ENCODE measurements at places on chromosomes 16 and 17. TPM values are rescaled to one million over a fixed set of nuclear protein-coding genes. Genes with fewer than 3 reads are reported as not detected.

TMC5 gene
- total RNA-seq: not detected

CALB2 gene
- not detected for total RNA-seq

DNA sequence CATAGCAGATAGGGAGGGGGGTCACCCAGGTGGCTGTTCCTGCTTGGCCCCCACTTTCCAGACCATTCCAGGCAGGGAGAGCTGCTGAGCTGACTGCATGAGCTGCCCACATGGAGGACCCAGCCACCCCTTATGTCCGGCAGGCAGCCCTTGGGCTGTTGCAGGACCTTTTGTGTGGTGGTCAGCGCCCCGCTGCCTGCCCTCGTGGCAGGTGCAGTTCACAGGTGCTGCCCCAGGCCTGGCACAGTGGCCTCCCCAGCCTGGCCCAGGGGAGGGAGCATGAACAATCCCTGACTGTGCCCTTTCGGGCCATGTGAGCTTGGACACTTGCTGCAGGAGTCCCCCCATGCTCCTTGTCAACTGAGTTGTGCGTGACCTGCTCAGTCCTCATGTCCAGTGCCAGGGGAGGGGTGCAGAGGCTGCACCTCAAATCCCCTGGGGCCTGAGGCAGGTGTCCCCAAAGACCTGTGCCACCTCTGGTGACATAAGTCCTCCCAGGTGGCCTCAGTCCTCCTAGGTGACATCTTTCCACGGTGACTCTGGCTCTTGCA, 8.6 kb downstream of the TBC1D26 start:
- no peaks in the 10 kb centered on the region for H3K36me3 ChIP-seq
- no peak for DNase-seq
- H3K27me3 ChIP-seq: no peaks in the 10 kb centered on the region
- H3K27ac ChIP-seq: no peak overlapping the region
- no peaks in the 10 kb centered on the region for H3K4me1 ChIP-seq

IRX6 gene
- not detected for total RNA-seq

- no peaks in the 10 kb centered on the region for H3K27me3 ChIP-seq
- no peak overlapping the region for H3K4me3 ChIP-seq
- no peak for DNase-seq
Measured at GRCh38 chr17:65977041-65977440, 214.9 kb downstream of the CEP112 start.

DNA sequence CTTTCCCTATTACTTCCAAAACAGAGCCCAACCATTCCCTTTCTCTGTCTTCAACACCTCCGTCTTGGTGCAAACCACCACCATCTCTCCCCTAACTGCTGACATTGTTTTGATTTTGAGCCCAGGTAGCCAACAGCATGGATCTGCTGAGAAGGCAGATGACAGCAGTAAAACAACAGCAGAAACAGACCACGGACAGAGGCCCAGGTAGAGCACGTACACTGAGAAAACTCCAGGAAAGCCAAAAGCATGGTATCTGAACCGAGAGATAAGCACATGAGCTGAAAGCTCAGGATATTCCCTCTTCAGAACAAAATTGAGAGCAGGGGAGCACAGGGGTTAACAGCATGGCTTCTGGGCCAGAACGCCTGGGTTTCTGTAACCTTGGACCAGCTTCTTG, 18.9 kb upstream of the MAP3K14 start:
- DNase-seq: no peak
- no peaks in the 10 kb centered on the region for H3K36me3 ChIP-seq
- no peaks in the 10 kb centered on the region for H3K27me3 ChIP-seq

NGFR gene
- 0.21 TPM for total RNA-seq

DNA sequence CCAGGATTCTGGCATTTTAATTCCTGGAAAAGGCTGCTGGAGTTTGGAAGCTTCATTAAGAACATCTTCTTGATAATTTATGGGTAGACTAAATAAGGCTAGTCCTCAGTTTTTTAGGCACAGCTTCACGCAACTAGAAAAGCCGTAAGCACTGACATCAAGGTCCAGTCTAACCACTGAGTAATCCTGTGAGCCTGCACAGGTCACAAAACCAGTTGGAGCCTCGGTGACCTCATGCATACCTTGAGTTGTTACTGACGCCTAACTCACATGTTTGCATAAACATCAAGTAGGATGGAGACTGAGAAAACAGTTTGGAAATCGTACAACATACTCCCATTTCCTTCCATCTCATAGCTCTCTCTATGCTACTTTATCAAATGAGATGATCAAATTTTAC, 63.8 kb upstream of the RCVRN start:
- no peaks in the 10 kb centered on the region for H3K36me3 ChIP-seq
- H3K4me3 ChIP-seq: no peak overlapping the region
- no peak for DNase-seq
- no peak overlapping the region for H3K27ac ChIP-seq
- no peaks in the 10 kb centered on the region for H3K27me3 ChIP-seq

- no peaks in the 10 kb centered on the region for H3K4me1 ChIP-seq
- no peak overlapping the region for H3K27ac ChIP-seq
- H3K36me3 ChIP-seq: no peaks in the 10 kb centered on the region
- no peaks in the 10 kb centered on the region for H3K27me3 ChIP-seq
Measured at GRCh38 chr17:72365857-72366414, 245.1 kb downstream of the SOX9 start.

- peaks cover 1% of the 10 kb centered on the region for H3K4me1 ChIP-seq
- DNase-seq: no peak
- no peak overlapping the region for H3K27ac ChIP-seq
- no peaks in the 10 kb centered on the region for H3K27me3 ChIP-seq
Measured at GRCh38 chr17:35094902-35095301, 24.8 kb downstream of the RAD51D start.

DNA sequence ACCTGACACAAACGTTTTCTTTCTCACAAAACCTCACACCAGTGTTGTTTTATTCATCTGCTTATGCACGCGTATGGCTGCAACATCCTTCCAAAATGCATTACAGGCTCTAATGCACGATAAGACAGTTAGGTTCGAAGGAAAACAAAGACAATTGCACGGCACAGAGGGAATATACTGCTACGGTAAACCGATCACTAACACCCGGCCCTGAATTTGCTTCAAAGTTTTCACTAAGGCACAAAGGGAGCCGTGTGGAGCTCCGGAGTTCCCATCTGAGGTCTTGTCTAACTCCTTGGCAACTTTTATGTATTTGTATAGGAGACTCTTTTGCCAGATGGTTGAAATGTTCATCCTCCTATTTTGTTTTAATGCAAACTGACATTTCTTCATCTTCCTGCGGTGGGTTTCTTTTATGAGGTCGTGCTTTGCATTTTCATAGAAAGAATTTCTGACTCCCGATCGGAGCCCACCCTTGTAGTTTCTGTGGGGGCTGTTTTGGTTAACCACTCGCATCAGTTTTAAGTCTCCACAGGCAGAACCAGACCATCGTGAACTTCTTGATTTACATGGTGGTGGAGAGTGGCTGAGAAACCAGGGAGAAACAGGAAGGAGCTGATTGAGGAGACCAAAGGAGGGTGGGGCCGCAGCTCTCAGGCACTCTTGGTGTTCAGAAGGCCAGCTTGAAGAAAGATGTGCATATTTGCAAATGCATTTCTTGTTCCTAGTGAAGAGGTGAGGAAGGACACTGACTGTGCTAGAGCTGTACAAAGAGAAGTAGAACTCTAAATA, 516.8 kb downstream of the MAF start:
- DNase-seq: no peak
- H3K4me1 ChIP-seq: peaks cover 3% of the 10 kb centered on the region
- H3K27ac ChIP-seq: no peak overlapping the region
- no peak overlapping the region for H3K4me3 ChIP-seq
- H3K27me3 ChIP-seq: no peaks in the 10 kb centered on the region

OR3A3 gene
- total RNA-seq: not detected

KRT13 gene
- total RNA-seq: not detected

MCRIP1 gene
- total RNA-seq: 40.3 TPM

DNA sequence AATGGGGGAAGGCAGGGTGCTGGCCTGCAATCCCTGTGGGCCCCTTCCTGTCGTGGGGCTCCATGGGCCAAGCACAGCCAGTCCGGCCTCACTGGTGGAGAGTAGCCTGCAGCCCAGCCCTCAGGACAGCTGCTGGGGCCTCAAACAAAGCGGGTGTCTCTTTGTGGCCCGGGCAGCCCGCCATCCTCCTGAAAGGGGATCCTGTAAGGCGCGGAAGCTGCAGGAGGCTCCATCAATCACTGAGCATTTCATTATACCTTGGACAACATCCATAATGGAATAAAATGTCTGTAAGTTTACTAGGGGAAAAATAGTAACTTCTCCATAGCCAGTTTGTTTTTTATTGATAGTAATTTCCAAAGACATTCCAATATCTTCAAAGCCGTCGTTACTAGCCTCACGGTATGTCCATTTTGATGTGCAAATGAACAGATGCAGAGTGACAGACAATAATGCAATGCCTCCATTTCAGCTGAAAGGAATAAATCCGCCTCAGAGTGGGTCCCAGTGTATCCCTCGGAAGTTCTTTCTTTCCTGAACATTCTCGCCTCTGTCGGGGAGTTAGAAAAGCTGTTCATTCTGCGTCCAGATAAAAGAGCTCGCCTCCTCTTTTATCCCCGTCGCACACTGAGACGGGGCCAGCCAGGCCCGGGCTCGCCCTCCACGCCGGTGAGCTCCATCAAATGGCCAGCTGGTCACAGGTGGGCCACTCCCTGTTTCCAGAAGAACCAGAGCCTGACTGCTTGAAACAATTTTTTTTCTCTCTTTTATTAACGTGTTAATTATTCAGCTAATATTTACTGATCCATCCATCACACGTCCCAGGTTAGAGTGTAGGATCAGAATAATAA, 14.4 kb downstream of the WSCD1 start:
- DNase-seq: no peak
- H3K4me1 ChIP-seq: no peaks in the 10 kb centered on the region
- no peak overlapping the region for H3K27ac ChIP-seq
- no peak overlapping the region for H3K4me3 ChIP-seq
- H3K27me3 ChIP-seq: no peaks in the 10 kb centered on the region
- H3K36me3 ChIP-seq: no peaks in the 10 kb centered on the region

BIRC5 gene
- 73.8 TPM for total RNA-seq

KARS1 gene
- 195 TPM for total RNA-seq

DNA sequence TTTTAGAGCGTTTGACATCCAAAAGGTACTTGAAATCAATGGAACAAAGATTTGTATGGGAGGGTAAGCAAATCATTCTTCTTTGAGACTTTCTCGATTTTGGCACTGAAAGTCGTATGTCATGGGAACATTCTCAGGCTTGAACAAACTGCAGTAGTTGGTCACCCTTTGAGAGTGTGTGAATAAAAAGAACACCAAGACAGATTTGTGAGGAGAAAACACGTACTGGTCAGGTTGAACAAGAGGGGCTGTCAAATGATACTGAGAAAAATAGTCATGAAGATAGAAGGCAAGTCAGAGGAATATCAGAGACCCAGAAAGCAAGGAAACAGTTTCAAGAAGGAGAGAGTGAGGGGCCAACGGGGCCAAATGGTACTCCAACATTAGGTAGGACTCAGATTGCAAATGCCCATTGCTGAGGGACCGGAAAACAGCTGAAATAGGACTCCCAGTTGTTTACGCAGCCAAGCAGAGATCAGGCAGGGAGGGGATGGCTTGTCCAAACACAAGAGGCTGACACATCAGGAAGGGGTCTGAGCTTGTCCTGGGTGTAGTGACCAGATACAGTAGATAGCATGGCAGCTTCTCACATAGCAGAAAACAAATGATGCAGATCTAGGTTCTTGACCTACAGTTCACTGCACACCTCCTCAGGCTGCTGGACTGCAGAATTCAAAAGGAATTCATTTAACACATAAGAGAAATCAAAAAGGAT, 74.5 kb upstream of the MYOCD start:
- H3K4me1 ChIP-seq: no peaks in the 10 kb centered on the region
- no peak overlapping the region for H3K27ac ChIP-seq
- H3K27me3 ChIP-seq: no peaks in the 10 kb centered on the region
- H3K4me3 ChIP-seq: no peak overlapping the region
- H3K36me3 ChIP-seq: no peaks in the 10 kb centered on the region

HSD17B1 gene
- 0.67 TPM for total RNA-seq

- no peaks in the 10 kb centered on the region for H3K27me3 ChIP-seq
- no peaks in the 10 kb centered on the region for H3K4me1 ChIP-seq
- no peaks in the 10 kb centered on the region for H3K36me3 ChIP-seq
- no peak overlapping the region for H3K4me3 ChIP-seq
Measured at GRCh38 chr16:6146874-6147425, 1049.4 kb upstream of the EEF2KMT start.

All from GM12878 (cell line).